ENCODE measurements at places on chromosomes 6 and 20. TPM values are rescaled to one million over a fixed set of nuclear protein-coding genes. Genes with fewer than 3 reads are reported as not detected.

The C6orf47 gene
- 24.7 TPM for total RNA-seq

The HRH3 gene
- total RNA-seq = not detected

The CDH4 gene
- total RNA-seq = 0.06 TPM

The ADGB gene
- 6.2 TPM for total RNA-seq
